ENCODE measurements at places on chromosomes 6 and 20. TPM values are rescaled to one million over a fixed set of nuclear protein-coding genes. Genes with fewer than 3 reads are reported as not detected.

- DNase-seq, result no peak
These were observed 92.1 kb upstream of the SPTLC3 start for GRCh38 chr20:12916699-12917098.

ARMH2 gene
- total RNA-seq, result not detected

SDC4 gene
- total RNA-seq, result 150 TPM

DNA sequence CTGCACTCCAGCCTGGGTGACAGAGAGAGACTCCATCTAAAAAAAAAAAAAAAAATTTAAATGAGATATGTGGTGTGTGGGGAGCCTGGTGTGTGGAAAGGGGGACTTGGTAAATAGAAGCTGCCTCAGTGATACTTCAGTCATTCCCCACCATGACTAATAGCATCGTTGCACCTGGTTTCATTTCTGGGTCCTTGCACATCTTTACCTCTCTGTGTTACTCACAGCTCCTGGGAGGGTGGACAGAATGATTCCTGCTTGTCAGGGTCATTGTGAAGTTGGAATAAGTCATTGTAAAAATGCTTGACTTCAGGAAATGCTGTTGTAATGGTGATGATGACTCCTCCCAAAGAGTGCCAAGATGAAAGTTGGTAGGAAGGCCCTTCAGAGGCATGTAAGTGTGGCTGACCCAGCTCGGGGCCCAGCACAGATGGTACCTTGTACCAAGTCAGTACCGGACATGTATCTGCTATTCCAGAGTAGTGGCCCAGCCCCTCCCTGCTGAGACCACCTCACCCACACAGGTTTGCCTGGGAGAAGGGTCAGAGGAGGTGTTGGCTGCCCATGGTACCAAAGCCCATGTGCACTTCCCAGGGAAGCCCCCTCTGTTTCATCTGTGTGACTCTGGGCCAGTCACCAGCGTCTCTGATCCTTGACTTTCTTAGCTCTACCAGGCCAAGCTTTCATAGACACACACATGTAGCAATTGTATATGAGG lies 48.4 kb downstream of the PLAGL2 start:
- DNase-seq, result no peak

DNA sequence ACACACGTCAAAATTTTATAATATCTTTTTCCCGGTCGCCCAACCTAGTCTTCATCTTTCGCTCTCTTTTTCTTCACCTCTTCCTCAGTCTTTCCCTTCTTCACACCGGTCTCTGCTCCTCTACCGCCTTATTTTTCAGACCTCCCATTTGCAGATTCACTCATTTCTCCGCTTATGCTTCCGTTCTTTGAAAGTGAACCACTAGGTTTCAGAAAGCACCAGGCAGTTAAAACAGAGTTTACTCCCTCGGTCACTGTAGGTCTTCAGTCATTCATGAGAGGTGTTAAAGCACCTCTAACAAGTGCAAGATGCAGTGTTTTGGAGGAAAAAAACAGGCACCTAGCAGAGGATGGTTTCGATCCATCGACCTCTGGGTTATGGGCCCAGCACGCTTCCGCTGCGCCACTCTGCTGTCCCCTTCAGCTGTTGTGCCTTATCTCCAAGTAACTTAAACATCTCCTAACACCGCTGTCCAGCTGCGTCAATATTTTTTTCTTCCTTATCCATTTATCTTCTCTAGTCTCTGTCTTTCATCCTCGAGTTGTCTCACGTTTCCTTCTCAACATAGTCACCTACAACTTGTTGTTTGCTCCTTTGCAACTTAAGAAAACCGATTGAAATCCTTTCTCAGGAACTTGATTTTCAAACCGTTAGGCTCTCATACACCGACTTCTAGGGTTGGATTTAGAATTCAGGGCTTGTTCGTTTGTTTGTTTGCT lies 119.7 kb upstream of the ZNF184 start:
- DNase-seq, result peak; percentile 70

DNA sequence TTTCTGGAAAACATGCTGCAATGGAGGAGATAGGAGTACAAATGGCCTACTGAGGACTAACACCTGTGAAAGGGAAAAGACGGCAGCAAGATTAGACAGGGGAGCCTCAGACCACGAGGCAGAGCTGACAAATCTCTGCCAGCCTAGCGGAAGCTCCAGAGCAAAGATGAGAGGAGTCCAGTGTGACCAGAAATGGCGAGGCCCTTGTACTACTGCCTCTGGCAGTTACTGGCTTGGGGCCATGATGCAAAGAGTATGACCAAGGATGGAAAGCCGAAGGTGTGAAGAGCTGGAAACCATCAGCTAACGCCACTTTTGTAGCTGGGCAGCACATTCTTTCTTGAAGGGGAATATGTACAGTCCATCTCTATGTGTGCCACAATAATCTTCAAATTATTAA lies 55.4 kb downstream of the RALGAPA2 start:
- no peak for DNase-seq

SYCP2L gene
- not detected for total RNA-seq

RBPJL gene
- not detected for total RNA-seq

DNA sequence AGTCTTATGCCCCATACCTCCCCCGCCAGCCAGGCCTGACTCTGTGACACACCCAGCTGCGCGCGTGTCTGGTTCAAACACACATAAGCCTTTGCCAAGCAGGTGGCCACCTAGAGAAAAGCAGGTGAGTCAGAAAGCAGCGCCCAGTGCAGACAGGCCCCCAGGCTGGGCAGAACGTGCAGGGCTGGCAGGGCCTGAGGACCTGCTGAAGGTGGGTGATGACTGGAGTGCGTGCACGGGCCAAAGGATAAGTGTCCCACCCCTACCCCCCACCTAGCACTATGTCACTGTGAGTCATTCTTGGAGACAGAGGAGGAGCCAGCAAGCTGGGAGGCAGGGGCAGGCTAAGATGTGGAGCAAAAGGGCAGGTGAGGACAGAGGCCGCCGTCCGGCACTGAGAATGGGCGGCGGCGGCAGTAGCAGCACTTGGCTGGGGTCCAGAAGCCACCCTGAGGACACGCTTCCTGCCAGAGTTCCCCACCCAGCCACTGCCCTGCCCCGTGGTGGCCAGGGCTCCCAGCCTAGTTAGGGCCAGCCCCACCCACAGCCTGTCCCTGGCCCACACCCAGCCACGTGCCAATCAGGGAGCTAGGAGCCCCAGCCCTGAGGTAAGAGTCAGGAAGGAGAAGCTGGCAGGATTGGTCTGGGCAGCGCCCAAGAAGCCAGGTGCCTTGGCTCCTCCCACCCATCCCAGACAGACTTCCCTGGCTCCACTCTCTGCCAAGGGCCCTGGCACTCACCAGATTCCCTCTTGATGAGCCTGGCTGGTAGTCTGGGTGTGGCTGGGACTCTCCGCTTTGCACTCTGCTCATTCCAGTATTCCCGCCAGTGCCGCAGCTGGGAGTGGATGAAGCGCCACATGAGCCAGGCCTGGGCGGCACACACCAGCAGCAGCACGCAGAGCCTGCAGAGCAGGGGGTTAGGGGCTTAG lies 72.7 kb downstream of the TRAM2 start:
- DNase-seq, result peak; percentile 75

C20orf141 gene
- total RNA-seq, result not detected

MUCL3 gene
- total RNA-seq, result under 0.01 TPM

- no peak for DNase-seq
These were observed 46.9 kb downstream of the RAMACL start for GRCh38 chr6:166539543-166539942.

GRCh38 chr6:37027811-37028469 lies 22.5 kb downstream of the FGD2 start:
- DNase-seq, result no peak

GRCh38 chr20:46342451-46343347 lies 34.4 kb upstream of the CDH22 start:
- no peak for DNase-seq

DNA sequence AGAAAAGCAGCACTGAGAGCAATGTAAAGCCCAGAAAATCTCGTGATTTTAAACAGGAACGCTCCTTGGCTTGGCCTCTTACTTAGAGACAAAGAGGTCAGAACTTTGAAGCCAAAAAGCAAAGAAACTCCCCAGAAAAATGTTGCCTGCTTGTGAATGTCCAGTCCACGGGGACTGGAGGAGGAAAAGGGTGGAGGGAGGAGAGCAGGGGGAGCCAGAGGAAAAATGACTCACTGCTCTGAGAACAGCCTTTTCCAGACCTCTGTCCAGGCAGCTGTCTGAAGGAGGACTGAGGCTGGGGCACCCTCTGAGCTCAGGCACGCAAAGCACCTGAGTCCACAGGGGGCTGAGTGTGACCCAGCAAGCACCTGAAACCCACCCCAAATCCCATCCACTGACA lies 64.7 kb downstream of the TRAM2 start:
- DNase-seq, result peak; percentile 96

GRCh38 chr6:143288923-143289322 lies 161.6 kb downstream of the ADAT2 start:
- DNase-seq, result no peak

DNA sequence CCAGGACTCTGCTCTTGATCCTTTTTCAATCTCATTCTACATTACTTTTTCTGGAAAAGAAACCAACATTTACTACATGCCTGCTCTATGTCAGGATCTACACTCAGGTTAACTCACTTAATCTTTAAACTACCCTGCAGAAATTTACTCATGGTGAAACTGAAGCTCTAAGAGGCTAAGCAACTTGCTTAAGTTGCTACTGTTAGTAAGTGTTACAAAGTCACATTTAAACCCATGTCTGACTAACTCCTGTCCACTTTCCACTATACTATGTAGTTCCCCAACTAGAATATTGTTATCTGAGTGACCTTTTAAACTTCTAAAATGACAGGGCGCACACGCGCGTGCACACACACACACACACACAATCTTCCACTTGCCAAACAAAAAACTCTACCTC lies 5.0 kb downstream of the CEP162 start:
- no peak for DNase-seq

OPRL1 gene
- total RNA-seq, result 0.63 TPM

LY6G6D gene
- total RNA-seq, result not detected

DNA sequence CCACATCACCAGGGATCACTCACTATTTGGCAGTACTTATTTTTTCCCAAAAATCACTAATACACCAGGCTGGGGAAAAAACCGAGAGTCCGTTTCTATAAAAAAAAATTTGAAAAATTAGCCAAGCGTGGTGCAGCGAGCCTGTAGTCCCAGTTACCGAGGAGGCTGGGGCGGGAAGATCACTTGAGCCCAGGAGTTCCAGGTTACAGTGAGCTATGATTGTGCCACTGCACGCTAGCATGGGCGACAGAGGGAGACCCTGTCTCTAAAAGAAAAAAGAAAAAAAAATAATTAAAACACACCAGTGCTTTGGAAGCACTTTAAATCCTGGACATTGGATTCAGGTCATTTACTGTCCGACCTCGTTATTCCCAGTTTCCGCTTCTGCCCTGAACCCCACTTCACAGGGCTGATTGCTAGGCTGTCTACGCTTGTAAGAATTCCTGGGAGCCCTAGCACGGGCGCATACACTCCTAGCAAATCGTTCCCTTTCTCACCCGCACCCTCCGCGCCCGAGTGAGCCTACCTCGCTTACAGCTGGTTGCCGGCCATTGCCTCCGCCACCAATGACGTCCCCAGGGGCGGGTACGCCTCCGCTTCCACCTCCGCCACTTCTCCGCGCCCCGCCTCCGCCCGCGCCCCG lies at the start of gene TPMT:
Gene TPMT (minus strand): TSS at position 571 of the 643 bp plus-strand sequence. CDS start 5,950 bp downstream, outside the sequence.
- no peak for DNase-seq

DNA sequence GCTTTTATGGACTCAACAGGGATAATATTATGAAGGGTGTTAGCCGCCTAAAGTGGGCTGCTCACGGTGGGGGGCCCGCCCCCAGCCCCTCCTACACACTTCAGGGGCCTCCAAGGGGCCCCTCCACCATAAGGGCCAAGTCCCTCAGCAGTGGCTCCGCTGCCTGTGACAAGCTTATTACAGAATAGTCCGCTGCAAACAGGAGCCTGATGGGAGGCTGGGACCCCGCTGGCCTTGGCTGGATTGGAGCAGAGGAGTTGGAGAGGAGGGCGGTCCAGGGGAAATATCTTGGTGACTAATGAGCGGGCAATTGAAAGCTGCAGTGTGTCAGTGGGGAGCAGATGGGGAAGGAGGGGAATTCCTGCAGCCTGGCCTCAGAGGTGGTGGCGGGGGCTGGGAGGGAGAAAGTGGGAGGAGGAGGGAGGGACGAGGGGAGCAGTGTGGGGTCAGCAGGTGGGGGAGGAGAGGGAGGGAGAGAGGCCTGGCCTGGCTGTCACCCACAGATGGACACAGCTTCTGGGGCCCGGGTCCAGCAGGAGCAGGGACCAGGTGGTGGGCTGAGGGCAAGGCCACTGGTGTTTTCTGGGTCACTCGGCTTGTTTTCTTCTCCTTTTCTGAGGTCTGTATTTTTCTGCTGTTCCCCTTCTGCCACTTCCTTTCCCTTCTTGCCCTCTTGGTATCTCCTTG lies 57.6 kb upstream of the FOXP4 start:
- DNase-seq, result peak; percentile 69

- no peak for DNase-seq
These were observed 66.8 kb downstream of the RIN2 start for GRCh38 chr20:19824861-19825260.

DNA sequence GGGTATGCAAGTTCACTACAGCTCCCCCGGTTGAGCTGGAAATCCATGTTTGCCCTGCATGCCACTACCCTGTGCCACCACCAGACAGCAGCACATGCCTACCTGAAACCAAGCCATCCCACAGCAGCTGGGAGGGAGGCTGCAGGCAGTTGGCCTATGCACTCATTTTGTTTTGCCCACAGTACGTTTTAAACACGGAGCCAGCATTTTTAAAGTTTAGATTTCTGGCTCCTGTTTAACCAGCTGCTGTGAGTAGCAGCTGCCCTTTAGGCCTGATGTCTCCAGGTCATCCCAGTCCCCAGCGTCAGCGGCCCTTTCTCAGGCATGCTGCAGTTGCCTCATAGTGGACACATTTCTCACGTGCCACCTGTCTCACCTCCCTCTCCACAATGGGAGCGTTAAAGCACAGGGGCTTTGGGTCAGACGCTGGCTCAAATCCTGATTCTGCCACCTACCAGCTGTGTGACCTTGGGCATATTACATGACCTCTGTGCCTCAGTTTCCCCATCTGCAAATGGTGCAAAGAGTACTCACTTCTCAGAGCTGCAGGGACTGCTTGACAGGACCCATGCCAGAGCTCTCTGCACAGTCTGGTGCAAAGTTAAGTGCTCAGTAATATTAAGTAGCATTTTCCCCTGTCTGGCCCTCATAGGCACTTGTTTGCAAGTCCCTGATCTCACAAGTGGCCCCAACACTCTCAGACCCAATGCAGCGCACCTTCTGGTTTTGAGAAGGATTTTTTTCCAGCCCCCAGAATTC lies 8.2 kb upstream of the UBE2V1 start:
- DNase-seq, result peak; percentile 61

- no peak for DNase-seq
These were observed 71.2 kb upstream of the PLCB4 start for GRCh38 chr20:8997701-8998117.
